D721Med (cell line): ENCODE measurements at places on chromosomes 6 and 20.

DNA sequence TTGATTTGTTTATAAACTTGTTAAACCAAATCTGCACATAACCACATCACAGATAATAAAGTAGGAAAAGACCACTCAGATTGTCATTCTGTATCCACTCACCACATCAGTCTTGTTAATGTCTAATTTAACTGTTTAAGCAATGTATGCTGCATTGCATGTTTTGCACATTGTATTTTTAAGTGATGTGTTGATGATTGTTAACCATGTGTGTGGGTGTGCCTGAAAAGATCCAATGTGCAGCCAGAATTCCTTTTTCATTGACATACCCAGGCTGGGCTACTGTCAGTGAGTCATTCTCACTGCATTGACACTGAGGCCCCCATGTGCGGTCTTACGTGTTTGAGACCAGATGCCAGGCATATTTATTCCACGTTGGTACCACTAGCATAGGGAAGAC lies 167.3 kb downstream of the TRMT11 start:
- no peak for DNase-seq

GRCh38 chr6:73030257-73030656 lies 195.0 kb downstream of the KHDC1L start:
- DNase-seq = no peak

DNA sequence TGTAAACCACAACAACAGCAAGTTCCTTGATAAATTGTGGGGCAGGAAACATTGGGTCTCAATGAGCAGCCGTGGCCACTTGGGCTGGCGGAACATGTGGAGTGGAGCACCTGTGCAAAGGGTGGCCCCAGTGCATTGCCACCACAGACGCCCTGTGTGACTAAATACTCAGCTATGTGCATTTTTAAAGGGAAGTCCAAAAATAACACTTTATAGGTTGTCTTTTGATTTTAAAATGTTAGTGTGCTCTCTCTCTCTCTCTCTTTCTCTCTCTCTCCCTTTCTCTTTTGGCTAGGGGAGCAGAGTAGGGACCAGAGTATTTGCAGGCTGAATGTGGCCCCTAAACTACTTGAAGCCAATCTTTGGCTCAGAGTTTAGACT lies 236.3 kb downstream of the BCAS1 start:
- no peak for DNase-seq

DNA sequence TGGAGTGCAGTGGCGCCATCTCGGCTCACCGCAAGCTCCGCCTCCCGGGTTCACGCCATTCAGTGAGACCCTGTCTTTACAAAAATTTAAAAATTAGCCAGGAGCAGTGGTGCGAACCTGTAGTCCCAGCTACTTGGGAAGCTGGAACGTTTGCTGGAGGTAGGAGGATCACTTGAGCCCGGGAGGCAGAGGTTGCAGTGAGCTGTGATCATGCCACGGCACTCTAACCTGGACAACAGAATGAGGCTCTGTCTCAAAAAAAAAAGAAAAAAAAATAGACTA lies 5.7 kb upstream of the PARD6B start:
- DNase-seq = no peak

DNA sequence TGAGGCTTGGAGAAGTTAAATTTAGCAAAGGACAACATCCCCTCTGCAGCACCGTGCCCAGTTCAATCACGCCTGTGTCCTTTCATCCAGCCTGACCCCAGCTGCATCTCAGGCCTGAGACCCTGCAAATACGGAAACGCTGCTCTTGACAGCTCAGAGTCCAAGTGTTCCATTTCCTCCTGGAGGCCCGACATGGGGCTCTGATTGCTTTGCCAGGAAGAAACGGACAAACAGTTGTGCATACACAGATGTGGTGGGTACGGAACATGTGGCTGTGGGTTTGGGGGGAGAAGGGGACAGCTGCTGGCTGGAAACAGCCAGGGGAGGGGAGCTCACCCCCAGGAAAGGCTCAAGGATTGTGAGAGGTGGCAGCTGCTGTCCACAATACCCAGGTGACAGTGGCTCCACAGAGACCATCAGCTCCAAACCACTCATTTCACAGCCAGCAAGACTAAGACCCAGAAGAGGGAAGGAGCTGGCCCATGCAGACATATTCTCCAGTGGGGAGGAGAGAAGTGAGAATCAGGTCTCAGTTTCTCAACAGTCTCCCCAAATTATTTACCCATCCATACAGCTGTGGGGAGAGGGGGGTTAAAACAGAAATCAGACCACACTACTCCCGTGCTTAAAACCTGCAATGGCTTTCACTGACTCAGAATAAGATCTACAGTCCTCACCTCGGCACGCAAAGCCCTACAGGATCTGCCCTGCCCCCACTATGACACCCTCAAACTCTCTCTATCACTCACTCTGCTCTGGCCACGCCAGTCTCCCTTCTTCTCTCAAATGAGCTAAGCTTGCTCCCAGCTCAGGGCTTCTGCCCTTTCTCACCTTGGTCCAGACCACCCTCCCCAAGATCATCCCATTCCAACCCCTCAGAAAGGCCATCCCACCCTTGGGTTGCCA lies 89.1 kb downstream of the PREX1 start:
- no peak for DNase-seq

DNA sequence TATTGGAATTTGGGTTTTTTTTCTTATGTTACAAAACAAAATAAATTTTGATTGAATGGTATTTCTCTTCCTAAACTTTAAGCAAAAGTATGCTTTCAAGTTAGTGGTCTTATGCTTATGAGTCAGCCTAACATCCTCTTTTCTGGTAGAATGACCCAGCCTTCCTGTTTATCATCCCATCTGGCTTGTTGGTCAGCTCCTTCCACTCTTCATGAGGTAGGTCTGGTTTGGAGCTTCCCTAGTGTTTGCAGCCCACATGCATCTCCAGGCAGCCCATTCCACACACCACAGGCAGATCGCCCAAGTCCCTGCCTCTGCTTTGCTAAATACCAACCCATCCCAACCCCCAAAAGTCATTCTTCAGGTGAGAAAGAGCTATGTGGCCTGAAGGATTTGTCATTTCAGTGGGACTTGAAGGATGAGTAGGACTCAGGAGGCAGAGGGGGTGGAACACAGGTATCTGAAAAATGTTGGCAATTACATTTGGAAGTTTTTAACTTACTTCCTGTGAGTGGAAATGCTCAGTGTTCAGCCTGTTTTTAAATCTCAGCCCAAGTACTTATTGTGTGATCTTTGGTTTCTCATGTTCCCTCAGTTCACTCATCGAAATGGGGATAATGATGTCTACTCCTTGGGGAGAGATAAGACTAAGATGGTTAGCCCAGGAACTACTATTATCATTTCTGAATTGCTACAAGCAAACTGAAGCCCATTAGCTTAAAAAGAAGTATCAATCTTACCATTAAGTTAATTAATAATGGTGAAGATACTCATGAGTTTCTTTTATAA lies 294.0 kb downstream of the ADGB start:
- DNase-seq = no peak

GRCh38 chr6:54877713-54878317 lies 31.2 kb downstream of the FAM83B start:
- no peak for DNase-seq

DNA sequence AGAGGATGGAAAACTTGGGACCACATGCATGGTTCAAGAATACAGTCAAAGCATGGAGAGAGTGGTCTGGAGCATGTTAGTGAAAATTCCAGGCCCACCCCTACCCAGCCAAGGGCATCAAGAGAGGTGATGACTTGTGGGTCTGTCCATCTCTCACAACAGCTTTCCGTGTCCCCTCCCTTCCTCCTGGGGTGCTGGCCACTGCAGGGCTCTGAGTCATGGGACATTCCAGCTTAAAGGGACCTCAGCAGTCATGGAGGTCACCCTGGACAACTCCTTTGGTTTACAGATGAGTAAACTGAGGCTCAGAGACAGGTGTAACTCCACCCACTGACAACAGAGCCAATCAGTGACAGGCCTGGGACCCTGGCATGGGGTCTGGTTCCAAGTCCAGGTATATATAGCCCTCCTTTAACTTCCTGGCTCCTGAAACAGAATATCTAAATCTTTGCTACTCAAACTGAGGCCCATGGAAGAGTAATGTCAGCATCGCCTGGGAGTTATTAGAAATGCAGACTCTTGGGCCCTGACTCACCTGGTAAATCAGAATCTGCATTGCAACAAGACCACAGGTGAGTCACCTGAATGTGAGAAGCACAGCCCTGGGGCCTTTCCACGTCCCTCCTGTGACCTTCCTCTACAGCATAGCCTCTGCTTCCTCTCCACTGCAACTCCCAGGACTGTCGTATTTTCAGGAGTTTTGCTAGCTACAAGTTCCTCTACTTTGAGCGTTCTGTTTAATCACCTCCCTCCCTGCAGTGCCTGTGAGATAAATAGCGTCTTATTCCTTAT lies 170.2 kb downstream of the ZDHHC14 start:
- no peak for DNase-seq
